ENCODE measurements at places on chromosomes 6 and 20.

GRCh38 chr6:35668744-35669450 is 19.8 kb downstream of the FKBP5 start:
- DNase-seq: no peak

DNA sequence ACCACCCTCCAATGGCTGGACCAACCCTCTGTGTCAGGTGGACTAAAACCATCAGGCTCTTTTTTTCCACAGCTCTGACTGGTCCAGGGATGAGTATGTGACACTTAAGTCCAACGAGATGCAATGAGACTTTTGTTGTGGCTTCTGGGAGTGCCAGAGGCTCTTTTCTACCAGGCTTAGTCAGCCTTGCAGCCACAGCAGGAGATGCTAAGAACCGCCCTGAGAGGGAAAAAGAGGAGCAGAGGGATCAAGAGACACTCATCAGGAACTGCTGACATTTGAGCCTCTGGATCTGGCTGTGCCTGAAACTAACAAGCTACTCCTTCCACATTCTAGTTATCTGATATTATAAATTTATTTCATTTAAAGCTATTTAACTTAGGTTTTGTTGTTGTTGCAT is 270.9 kb upstream of the SULF2 start:
- no peak for DNase-seq

GRCh38 chr6:142602972-142603371 is 301.2 kb downstream of the ADGRG6 start:
- no peak for DNase-seq

DNA sequence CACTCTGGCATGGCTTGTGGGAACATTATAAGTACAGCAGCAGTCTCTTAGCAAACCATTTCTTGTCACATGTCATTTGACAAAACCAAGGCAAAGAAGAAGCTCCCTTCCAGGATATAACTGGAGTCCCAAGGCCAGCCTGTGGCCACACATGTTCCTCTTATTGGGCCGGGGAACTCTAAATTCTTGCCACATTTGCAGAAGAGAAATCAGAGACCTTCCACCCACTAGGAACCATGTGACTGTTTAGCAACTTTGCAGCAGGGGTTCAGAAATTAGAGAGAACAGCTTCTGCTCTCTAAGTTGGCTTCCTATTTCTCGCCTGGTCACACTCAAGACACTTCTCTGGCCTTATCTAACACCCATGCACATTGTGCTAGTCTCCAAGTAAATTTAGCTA is 20.4 kb upstream of the MEP1A start:
- no peak for DNase-seq

GRCh38 chr6:4506223-4506622 is 270.0 kb upstream of the CDYL start:
- no peak for DNase-seq

GRCh38 chr6:19880066-19880465 is 42.9 kb downstream of the ID4 start:
- no peak for DNase-seq

GRCh38 chr6:75363304-75363703 is 78.7 kb upstream of the TMEM30A start:
- no peak for DNase-seq

DNA sequence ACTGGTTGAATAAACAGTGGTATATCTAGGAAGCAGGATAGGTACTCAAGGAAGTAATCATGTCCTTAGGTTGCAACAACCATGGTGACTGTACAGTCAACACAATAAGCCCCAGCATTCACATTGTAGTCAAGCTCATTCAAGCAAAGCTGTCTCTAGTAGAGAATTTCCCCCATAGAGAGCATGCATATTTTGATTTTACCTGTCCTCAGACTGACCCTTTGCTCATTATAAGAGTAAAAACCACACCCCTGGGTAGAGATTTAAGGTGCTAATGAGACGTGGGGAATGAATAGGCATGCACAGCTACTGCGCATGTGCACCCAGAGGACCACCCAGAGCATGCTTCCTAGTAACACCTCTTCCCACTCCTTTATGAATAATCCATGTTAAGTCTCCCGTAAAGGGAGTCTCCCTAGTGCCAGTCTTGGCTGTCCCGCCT is 6.1 kb upstream of the RNF8 start:
- no peak for DNase-seq

- DNase-seq: no peak
Measured at GRCh38 chr6:134253681-134254080, 64.2 kb downstream of the SGK1 start.

DNA sequence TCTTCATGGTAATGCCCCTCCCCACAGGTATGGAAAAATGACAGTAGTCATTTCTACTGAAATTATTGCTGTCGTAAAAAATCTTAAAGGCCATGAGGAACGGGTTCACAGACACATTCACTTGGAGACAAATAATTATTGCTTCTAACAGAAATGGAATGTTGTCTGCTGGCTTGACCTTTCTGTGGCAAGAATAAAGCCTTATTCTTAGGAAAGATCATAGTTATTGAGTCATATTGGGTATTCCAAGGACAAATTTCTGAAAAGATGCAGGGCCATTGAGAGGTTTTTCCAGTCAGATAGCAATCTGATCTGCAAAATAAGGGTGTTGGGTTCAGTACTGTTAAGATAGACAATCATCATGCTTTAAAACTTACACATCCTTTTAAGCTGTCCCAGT is 29.2 kb downstream of the AKAP7 start:
- no peak for DNase-seq

DNA sequence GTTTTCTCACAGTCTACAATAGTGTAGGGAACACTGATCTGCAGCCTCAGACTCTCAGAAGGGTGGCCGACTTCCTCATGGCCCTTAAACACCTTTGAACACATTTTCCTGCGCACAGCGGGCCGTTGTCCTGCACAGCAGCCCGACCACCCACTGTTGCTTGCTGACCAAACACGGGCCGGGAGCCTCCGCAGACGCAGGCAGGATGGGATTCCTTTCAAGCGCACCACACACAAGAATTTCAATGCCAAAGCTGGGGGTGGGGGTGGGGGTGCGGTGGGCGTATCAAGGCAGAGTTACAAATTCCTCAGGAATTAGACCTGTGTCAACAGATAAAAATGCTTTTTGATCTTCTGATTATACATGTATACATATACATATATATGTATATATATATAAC is 74.5 kb downstream of the HUS1B start:
- DNase-seq: no peak

DNA sequence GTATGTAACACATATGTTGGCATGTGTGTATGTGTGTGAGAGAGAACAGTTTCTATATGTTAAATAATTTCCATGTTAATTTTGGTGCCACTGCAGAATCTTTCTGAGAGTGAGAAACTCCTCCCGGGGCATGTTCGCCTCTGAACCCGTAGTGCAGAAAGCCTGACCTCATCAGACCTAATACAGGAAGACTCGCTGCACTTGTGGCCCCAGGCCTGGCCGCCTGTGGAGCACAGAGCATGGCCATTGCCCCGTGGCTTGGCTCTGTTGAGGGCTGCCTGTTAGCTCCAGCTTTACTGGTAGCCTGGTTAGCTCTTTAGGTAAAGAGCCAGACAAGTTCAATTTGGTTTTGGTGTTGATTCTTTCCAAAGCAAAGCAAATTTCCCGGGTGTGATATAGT is 25.5 kb downstream of the FARS2 start:
- no peak for DNase-seq

- DNase-seq: no peak
Measured at GRCh38 chr6:73579851-73580246, 59.0 kb upstream of the EEF1A1 start.

- no peak for DNase-seq
Measured at GRCh38 chr6:141829566-141830360, 303.0 kb upstream of the GJE1 start.

GRCh38 chr20:57380081-57380750 is 11.0 kb upstream of the RBM38 start:
- DNase-seq: no peak

DNA sequence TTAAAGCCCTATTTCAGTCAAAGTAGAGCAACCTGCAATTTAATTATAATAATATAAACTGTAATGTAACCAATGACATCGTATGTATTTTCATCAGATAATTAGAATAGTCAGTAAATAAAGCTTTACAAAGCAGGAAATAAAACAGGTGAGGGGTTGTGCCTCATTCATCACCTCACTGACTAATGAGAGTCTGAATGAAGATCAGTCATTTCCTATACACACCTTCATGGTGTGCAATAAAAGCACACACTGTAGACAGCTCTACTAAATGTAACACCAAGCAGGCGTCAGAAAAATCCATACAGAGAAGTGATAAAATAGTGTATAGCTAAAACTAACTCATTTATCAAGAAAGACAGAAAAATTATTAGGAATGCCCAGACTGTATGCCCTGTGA is 105.9 kb downstream of the MAN1A1 start:
- no peak for DNase-seq

DNA sequence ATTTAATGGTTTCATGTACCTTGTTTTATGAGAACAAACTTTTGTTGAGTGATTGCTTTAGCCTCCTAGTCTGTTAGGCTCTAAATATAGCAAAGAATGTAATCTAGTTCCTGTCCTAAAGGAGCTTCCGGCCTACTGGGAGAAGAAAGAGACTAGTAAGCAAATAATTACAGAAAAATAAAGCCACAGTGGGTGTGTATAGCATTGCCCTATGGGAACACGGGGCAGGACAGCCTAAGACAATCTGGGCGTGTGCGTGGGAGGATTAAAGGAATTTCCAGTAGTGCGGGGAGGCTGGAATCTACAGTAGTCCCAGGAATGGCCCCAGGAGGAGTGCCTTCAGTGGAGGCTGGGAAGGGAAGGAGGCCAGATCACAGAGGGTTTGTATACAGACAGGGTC is 98.1 kb upstream of the AKAP12 start:
- no peak for DNase-seq

DNA sequence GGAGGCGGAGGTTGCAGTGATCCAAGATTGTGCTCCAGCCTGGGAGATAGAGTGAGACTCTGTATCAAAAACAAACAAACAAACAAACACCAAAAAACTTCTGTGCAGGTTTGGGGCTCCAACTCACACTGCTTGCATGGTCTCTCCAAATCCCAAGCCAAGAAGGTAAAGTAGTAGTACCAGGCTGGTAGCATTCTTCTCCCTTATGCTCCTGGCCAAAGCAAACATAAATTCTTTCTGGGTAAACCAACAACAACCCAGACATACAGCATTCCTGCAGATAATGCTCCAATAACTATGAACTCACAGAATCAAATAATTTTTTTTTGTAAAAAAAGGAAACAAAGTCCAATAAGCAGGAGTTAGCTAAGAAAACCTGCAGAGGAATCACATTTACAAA is 57.8 kb upstream of the KLHL31 start:
- no peak for DNase-seq

DNA sequence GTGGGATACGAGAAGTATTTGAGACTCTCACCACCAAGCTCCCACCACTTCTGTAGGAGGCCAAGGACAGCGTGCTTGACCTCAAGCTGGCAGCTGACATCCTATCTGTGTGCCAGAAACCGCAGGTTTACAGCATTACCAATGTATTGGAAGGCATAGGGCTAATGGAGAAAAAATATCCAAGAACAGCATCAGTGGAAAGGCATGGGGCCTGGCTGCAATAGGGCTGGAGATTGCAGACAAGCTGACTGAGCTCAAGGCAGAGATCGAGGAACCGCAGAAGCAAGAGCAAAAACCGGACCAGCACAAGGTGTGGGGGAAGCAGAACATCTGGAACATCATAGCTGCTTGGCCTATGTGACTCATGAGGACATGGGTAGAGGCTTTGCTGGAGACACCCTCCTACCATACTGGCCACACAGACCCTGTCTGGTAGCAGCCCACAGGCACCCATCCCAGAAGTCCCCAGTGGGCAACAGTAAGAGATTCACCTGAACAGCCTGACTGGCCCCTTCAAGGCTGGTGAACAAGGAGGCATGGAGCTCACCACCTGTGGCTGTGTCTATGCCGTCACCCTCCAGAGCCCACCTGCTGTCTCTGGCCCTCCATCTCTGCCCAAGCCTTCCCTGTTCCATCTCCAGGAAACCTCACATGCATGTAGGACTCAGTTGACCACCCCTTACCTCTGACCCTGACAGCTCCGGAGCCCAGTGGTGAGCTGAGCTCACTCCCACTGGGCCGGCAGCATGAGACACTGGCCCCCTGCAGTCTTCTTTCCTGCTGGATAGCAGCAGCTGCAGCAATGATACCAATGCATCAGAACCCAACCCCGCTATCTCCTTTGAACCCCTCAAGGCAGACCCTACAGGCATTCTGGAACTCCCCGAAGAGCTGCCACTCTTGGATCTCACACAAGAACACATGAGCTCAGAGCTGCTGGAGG is 171.1 kb downstream of the KIF6 start:
- DNase-seq: no peak

GRCh38 chr6:122322824-122323223 is 76.6 kb upstream of the HSF2 start:
- no peak for DNase-seq

GRCh38 chr6:27392623-27393022 is 4.1 kb downstream of the ZNF391 start:
- no peak for DNase-seq

- no peak for DNase-seq
Measured at GRCh38 chr6:34003962-34004361, 141.9 kb downstream of the GRM4 start.

DNA sequence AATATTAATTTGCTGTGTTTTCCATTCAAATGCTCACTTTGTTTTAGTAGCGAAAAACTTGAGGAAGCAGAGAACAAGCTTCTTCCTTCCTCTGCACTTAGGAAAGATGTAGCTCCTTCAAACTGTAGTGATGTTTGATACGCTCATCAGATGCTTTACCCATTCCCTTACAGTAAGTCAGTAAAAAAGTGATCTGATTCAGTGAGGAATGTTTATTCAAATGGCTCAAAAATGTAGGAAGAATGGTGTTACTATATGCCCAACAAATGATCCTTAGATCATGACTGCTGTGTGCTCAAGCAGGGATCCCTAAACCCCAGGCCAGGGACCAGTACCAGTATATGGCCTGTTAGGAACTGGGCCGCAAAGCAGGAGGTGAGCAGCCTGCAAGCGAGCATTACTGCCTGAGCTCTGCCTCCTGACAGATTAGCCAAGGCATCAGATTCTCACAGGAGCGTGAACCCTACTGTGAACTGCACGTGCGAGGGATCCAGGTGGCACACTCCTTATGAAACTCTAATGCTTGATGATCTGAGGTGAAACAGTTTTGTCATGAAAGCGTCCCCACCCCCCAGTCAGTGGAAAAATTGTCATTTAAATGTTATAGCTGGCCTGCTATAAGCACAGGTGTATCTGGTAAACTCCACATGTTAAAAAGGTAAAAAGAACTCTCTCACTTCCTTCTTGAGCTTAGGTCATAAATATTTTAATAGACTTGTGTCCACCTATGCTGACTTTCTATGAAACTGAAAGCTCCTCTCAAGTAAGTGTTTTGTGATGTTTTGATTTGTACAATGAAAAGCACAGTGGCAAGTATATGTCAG is 187.2 kb downstream of the FOXC1 start:
- no peak for DNase-seq

GRCh38 chr6:8352335-8352965 is 82.9 kb downstream of the SLC35B3 start:
- DNase-seq: no peak

Data from activated CD4-positive, alpha-beta T cell treated with anti-CD3 and anti-CD28 coated beads, Interleukin-2, amount 50 U/mL, for 4 hours (primary cell).